ENCODE measurements at places on chromosomes 3 and 15. TPM values are rescaled to one million over a fixed set of nuclear protein-coding genes. Genes with fewer than 3 reads are reported as not detected.

GRCh38 chr15:27514526-27514925, 543.5 kb downstream of the GABRG3 start:
- H3K36me3 ChIP-seq = no peaks in the 10 kb centered on the region
- H3K4me3 ChIP-seq = no peak overlapping the region
- DNase-seq = no peak
- no peaks in the 10 kb centered on the region for H3K27me3 ChIP-seq

The CHL1 gene
- total RNA-seq = not detected

The SPTSSB gene
- not detected for total RNA-seq

The RNF13 gene
- total RNA-seq = 22.9 TPM

GRCh38 chr15:82532383-82532990, 7.8 kb downstream of the RPS17 start:
- H3K27ac ChIP-seq = no peak overlapping the region
- peaks cover 29% of the 10 kb centered on the region for H3K4me1 ChIP-seq
- no peak for DNase-seq
- no peak overlapping the region for H3K4me3 ChIP-seq
- peaks cover 33% of the 10 kb centered on the region for H3K36me3 ChIP-seq

The LOXL1 gene
- total RNA-seq = 0.55 TPM

Data from activated naive CD4-positive, alpha-beta T cell treated with anti-CD3 and anti-CD28 coated beads for 36 hours (primary cell).